ENCODE measurements at places on chromosomes 16 and 17.

GRCh38 chr16:86761111-86762031, 183.0 kb downstream of the FOXL1 start:
- peak; percentile 36 for DNase-seq

DNA sequence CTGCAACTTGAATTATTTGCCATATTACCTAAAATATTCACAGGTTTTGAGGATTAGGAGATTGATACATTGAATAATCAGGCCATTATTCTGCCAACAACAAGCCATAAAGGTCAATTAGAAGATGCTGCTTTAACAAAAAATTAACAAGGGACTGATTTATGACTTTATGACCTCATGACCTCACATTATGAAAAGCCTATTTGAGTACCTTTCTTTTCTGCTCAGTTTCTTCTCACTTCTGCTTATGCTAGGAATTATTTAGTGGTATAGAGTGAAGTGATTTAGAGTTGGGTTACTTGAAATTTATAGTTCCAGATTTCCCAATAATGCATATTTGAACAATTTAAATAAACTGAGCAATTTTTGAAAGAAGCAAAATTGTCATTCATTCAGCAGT, 121.6 kb downstream of the CHD9 start:
- DNase-seq, result no peak

DNA sequence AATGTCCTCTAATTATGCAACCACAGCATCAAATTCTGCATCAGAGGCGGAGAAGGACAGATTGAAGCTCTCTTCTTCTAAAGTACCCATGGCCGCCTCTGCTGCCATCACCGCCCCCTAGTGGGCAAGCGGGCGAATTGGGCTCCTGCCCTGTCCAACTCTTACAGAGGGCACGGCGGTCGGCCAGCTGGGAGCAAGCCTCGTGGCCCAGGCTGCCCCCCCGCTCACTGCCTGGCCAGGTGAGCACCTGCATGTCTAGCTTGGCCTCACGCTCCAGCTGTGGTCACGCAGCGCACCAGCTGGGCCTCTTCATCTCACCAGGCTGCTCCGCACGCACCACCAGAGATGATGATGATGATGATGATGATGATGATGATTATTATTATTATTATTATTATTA, 146.1 kb upstream of the TOM1L1 start:
- no peak for DNase-seq

- DNase-seq, result no peak
Measured at GRCh38 chr17:32267690-32268205, 2.1 kb downstream of the RHBDL3 start.

GRCh38 chr16:74756203-74756602, 18.4 kb downstream of the FA2H start:
- no peak for DNase-seq
